ENCODE measurements at places on chromosomes 7 and 10.

DNA sequence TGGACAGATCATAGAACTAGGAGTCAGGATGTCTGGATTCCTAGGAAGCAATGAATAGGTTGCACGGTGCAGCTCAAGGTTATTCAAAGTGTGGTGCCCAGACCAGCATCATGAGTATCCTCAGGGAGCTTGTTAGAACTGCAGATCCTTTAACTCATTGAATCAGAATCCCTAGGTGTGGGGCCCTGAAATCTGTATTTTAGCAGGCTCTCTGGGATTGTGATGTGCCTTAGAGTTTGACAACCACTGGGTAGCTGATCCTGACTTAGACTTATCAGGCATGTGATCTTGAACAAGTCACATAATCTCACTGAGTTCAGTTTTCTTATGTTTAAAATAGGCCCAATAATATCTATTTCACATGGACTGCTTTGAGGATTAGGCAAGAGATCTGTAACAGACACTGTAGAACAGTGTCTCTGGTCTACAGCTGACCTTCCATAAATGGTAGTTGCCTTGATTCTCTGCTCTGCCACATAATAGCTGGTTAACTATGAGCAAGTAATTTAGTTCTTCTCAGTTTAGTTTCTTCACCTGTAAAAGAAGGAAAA lies 46.4 kb upstream of the ATRNL1 start:
- DNase-seq: no peak

DNA sequence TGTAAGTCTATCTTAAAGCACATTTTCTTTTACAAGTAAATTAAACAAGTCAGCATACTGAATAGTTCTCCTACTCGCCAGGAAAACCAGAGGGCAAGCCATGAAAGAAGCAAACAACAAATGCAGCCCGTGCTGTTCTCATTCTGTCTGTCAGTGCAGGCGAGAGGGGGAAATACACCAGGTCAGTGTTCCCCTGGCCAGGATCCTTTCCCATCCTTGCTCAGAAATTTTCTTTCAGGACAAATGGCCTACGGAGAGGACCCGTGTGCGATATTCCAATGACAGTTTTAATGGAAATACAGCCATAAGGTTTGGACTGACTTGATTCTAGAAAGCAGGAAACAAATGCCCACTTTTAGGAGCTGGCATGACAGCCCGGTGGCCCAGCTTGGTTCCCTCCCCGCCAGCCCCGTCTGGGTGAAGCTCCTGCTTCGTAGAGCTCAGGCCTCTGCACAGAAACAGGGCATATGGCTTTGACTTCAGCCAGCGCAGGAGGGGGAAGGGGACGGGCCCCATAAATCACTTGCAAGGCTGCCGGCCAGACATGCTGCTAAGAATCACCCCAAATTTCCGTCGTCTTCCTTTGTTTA lies 67.8 kb downstream of the FRMD4A start:
- DNase-seq: no peak

DNA sequence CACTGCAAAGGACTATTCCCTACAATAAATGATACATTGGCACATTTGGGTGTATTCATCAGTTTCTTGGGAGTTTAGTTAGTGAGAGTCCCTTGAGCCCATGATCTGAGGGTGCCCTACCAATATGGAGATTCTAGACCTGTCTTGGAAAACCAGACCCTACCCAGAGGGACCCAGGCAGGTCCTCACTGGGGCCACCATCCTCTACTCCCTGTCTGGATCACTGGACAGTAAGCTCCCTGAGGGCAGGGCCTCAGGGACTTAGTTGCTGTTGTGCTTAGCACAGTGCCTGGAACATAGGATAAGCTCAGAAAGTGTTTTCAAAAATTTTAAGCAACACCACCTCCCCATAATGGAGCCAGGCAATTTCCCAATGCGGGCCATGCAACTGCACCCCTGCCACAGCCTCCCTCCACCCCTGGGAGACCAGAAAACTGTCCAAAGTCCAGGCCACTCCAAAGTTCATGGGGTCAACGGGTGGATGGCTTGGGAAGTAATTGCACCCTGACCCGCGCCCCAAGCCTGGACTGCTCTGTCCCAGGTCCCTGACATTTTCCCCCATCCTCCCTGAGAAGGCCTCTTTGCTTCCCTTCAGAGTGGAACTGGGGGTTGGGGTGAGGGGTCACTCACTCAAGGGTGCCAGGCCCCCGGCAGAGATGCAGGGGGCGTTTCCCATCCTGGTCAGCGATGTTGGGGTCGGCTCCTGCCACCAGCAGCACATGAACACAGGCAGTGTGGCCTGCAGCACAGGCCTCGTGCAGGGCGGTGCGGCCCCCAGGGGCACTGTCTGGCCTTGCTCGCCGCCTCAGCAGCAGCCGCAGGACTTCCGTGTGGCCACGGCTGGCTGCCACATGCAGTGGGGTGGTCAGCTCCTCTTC lies 1.0 kb downstream of the ASB10 start:
- no peak for DNase-seq

- no peak for DNase-seq
Observed at GRCh38 chr10:127364034-127364433, 167.6 kb upstream of the INSYN2A start.

DNA sequence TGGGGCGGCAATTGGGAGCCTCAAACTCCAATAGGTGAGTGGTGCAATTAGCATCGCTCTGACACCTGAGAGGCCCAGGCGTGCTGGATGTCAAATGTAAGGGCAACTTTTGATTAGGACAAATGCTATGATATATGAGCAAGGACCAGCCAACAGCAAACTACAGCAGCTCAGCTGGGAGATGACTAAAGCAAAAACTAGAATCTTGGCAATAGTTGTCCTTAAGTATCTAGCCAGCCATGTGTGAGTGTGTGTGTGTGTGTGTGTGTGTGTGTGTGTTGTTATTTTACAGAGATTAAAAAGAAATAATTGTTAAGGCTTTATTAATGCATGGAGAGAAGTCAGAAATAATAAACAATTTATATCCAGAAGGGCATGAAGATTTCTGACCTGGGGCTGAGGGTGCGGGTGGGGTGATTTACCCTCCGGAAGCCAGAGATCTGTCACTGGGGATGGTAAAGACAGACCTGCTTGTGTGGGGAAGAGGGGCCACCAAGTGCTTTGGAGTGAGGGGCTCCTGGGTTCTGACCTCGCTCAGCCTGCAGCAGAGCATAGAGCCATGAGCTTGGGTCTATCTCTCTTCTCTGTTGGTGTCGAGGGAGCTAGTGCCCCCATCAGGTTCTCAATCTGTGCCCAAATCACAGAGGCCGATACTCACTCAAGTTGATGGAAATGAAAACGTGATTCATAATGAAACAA lies 77.3 kb downstream of the EMX2 start:
- DNase-seq: no peak

DNA sequence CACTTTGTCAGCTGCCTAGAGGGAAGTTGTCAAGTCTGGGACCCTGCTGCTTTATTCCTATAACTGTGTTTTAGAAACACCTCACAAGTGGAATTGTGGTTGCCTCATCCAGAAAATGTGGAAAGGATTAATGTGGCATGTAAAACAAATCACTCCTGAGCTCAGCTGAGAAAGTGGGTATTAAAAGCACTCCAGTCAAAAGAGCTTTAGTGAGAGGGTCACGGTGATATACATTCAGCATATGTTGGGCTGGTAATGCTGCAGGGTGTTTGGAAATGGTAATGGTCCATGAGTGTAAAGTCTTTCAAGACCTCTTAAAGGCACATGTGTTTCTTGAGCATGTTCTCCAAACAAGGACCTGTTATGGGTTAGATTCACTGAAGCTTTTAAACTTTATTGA lies 318.2 kb upstream of the MEOX2 start:
- no peak for DNase-seq

- DNase-seq: no peak
Observed at GRCh38 chr10:126599949-126600682, 70.4 kb downstream of the C10orf90 start.

DNA sequence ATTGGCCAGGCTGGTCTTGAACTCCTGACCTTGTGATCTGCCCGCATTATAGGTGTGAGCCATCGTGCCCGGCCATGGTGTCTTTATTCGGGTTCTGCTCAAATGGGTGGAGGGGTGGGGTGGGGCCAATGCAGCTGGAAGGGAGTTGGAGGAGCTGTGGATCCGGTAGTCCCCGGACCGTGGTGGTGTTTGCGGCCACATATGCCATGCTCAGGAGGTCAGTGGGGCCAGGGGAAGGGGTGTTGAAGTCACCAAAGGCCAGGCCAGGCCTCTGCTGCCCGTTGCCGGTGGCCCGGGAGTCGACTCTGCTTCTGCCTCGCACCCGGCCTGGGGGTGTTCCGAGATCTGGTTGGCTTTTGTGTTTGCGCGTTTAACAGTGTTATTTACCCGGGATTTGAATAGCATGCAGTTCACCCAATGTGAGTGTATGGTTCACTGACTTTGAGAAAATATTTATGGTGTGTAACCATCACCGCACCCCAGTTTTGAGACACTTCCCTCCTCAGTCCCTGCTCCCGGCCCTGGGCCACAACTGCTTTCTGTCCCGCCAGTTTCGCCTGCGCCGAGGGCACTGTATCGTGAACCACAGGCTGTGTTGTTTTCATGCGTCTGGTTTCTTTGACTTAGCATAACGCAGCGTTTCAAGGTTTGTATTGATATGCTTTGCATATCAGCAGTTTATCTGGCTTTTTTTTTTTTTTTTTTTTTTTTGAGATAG lies 10.7 kb downstream of the INPP5A start:
- no peak for DNase-seq

DNA sequence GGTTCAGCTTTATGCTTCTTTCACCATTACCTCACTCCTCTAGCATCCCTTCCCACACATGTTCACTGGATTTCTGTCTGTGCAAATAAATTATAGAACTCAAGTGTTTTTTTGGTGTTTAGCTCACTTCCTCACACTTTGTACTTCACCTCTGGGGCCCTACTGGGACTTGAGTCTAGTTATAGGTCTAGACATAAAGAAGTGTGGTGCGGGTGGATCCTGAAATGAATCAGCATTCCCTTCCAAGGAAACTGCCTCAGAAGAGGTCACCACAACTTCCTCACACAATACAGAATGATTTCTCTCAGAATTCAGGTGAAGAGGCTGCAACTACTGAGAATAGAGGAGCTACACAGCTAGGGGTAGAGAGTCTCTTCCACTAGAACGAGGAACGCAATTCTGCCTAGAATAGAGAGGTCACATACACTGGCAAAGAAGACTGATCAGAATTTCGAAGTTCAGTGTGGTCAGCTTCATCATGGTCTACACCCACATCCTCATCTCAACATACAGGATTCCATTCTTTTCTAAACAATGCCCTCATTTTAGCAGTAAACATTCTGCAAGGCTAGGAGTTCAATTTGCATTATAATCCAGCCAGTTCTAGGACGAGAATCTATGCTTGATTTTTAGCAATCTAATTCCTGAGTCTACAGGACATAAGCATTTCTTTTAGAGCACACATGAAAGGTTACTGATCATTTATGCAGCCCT lies 938.7 kb upstream of the PHF14 start:
- no peak for DNase-seq

- DNase-seq: no peak
Observed at GRCh38 chr7:32868116-32868515, 23.4 kb downstream of the KBTBD2 start.

- no peak for DNase-seq
Observed at GRCh38 chr7:143005632-143006260, 21.2 kb downstream of the OR9A2 start.

GRCh38 chr7:82548141-82548688 lies 104.6 kb upstream of the CACNA2D1 start:
- no peak for DNase-seq

DNA sequence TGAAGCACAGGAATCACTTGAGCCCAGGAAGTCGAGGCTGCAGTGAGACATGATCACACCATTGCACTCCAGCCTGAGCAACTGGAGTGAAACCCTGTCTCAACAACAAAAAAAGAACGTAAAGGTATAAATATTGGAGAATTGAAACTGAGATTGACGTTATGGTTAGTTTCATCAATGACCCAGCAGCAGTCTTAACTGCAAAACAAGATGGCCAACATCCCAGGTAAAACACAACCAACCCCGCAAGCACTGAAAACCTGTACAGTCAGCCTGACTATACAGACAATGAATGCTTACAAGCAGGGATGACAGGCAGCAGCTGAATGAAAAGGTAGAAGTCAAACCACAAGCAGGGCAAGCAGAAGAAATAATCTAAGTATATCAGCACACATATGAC lies 34.7 kb downstream of the WAPL start:
- no peak for DNase-seq

- peak; percentile 47 for DNase-seq
Observed at GRCh38 chr10:2839081-2839725, 228.1 kb upstream of the PFKP start.

- DNase-seq: no peak
Observed at GRCh38 chr10:5968681-5969453, 8.5 kb downstream of the IL15RA start.

- DNase-seq: no peak
Observed at GRCh38 chr7:83517035-83517700, 131.8 kb downstream of the SEMA3E start.

DNA sequence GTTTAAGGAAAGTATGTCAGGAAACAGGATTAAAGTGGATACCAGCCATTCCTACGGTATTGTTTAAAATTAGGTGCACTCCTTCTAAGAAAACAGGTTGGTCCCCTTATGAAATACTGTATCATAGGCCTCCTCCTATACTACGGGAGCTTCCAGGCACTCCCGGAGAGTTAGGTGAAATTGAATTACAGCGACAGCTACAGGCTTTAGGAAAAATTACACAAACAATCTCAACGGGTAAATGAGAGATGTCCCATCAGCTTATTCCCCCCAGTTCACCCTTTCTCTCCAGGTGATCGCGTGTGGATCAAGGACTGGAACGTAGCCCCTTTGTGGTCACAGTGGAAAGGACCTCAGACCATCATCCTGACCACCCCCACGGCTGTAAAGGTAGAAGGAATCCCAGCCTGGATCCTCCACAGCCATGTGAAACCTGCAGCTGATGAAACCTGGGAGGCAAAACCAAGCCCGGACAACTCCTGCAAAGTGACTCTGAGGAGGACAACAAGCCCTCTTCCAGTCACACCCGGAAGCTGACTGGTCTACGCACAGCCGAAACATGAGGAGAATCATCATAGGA lies 25.1 kb upstream of the GHITM start:
- no peak for DNase-seq

Measured in stimulated activated CD4-positive, alpha-beta T cell treated with anti-CD3 and anti-CD28 coated beads, Interleukin-12 subunit alpha, Interleukin-12 subunit beta, amount 100 ng/mL, for 4 hours (primary cell).